ENCODE measurements at places on chromosomes 13 and 19. TPM values are rescaled to one million over a fixed set of nuclear protein-coding genes. Genes with fewer than 3 reads are reported as not detected.

- DNase-seq = peak; percentile 23
These were observed 757 bp downstream of the WASF3 start for GRCh38 chr13:26558074-26558805.

The ZFP82 gene
- total RNA-seq = 12.6 TPM

The IGFL3 gene
- not detected for total RNA-seq

The PPP1R12C gene
- total RNA-seq = 46.3 TPM

- DNase-seq = peak; percentile 53
These were observed 42.3 kb downstream of the LRCH1 start for GRCh38 chr13:46595136-46595884.

The KMT2B gene
- total RNA-seq = 14.9 TPM

DNA sequence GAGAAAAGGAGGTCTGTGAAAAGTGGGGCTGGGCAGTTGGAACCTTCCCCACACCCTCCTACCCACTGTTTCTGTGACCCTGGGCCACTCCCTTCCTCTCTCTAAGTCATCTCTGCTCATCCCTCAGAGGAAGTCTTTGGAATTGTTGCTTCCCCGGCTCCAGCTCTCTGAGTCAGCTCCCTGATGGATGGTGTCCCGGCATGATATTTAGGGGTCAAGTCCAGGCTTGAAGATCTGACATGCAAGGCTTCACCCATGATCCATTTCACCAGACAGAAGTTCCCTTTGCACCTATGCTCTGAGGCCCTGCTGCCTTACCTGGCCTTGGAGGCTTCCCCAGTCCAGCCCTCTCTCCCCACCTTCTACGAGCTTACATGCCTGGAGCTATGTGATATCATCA is 13.3 kb downstream of the EXOC3L2 start:
- DNase-seq = no peak

- no peak for DNase-seq
These were observed 1080.9 kb downstream of the SLITRK5 start for GRCh38 chr13:88752041-88752440.

The KRTDAP gene
- total RNA-seq = not detected

The NKPD1 gene
- total RNA-seq = 0.25 TPM

Data from fibroblast of the aortic adventitia (primary cell).